ENCODE measurements at places on chromosomes 13 and 19.

- no peak for DNase-seq
Observed at GRCh38 chr19:29881386-29881785, 60.7 kb upstream of the URI1 start.

GRCh38 chr19:42529248-42529764, 1.0 kb upstream of the CEACAM1 start:
- peak; percentile 43 for DNase-seq

DNA sequence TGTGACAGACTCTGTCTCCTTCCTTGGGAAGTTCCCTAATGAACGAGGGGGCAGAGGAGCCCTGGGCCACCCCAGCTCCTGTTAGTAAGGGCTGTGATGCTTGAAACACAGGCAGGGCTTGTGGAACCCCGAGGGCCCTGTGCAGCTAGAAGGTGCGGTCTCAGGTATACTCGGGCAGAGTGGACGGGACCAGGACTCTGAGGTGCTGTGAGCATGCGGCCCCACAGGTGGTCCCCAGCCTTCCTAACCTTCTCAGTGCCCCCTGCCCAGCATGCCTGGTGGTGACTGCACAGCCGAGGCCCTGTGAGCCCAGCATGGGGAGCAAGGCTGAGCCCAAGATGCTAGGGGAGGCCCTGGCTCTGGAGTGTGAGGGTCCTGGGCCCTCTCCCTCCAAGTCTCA, 4.0 kb upstream of the SIGLEC8 start:
- no peak for DNase-seq

DNA sequence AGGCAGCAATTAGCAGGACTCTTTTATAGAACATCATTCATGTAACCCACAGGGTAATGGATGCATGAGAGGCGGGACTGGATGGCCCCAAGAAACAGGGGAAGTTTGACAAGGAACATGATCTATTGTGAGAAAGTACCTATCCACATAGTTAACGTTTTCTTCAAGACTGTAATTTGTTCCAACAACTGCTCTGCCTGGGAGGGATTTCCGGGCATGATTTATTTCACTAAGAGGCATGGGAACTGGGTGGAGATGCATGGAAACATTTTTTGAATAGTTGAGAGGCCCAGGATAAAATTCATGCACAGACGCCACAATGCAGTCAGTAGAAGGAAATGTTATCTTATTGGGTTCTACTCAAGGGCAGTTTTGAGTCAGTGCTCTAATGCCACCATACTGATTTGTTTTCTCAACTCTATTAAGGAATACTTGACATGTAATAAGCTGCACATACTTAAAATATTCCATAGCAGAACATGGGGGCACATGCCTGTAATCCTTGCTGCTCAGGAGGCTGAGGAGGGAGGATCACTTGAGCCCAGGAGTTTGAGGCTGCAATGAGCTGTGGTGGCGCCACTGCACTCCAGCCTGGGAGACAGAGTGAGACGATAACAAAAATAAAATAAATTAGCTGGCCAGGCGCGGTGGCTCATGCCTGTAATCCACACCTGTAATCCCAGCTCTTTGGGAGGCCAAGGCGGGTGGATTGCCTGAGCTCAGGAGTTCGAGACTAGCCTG, 9.9 kb upstream of the ATG4D start:
- no peak for DNase-seq

DNA sequence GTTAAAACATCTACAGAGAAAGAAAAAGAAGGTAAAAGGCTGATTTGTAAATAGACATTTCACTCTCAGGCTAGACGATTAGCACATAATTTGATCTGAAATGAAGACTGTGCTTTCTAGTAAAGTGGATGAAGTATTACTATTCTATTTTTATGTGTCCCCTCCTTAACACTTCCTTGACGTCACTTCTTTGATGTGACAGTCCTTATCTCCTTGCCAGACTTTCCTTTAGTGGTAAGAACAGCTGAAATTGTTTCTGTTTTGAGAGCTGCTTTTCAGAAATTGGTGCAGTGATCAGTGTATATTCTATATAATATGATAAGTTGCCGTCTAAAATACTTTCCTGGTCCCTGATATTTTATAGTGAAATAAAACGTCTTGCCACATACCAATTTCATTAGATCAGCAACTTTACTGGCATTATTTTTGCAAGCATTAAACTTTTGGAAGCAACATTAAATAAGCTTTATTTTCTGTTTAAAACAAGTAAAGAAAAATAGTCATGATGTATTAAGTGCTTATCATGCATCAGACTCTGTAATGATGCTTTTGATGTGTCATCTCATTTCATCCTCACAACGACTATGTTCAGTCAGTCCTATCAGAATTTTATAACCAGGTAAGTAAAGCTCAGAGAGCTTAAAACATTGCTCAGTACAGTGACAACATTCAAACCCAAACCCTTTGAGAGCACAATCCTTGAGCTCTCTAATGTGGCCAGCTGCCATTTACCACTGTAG, 210.3 kb upstream of the PCDH9 start:
- no peak for DNase-seq

DNA sequence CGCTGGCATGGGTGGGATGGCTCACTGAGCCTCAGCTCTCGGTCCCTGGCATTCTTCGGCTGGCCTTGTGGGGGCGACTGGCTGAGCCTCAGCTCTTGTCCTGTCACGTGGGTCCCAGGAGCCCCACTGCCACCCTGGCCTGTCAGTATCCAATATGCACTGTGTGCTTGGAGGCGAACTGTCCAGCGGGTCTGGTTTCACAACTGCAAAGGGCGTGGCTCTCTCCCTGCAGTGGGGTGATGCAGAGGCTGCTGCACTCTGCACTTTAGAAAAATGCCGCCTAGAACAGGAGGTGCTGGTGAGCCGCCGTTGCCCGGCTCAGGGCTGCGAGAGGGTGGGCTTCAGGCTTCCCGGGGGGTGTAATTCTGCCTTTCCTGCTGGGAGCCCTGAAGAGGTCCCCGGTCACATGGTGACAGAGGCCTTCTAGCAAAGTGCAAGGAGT, 17.0 kb upstream of the TMEM255B start:
- DNase-seq: no peak

DNA sequence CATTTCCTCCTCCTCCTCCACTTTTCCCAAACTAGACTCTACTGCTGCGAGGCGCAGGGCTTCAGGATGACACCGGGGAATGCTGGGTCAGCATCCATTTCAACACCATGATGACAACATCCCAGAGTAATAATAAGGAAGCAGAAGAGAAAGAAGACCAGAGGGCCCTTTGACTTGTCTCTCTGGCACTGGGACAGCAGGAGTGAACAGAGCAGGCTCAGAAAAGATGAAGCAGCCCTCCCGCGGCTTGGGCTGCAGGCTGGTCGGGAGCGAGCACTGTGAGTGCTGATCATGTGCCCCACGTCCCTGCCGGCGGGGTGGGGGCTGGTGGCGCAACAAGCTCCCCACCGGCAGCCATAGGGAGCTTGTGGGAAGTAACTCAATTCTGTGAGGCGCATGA, 30.5 kb downstream of the RANBP3 start:
- DNase-seq: no peak

DNA sequence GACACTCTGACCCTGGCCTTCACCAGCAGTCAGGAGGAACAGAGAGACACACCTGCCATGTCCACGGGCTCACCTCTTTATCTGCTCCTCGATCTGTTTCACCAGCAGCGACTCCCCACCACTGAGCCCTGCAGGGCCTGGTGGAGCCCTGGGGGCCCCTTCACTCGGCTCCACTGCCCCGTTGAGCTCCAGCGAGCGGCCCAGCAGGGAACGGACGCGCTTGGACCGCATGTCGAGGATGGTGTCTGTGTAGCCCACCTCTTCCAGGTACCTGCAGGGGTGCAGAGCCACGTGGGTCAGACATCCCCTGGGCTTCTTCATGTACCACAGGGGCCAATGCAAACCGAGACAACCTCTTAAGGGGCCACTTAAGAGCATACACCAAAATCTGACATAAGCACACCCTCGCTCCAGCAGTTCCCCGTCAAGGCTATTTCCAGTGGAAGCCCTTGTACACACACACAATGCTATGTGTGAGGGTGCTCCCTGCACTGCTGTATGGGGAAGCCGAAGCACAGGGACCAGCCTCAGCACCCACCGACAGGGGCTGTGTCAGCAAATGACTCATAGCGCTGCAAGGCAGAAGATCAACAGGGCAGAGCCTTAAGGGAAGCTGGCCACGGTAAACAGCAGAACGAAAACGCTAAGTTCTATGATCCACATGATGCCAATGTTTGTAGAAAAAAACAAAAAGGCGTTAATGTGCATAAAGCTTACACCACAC, 12.7 kb upstream of the FKRP start:
- DNase-seq: no peak

- no peak for DNase-seq
Observed at GRCh38 chr13:74523057-74523456, 388.9 kb upstream of the KLF12 start.

DNA sequence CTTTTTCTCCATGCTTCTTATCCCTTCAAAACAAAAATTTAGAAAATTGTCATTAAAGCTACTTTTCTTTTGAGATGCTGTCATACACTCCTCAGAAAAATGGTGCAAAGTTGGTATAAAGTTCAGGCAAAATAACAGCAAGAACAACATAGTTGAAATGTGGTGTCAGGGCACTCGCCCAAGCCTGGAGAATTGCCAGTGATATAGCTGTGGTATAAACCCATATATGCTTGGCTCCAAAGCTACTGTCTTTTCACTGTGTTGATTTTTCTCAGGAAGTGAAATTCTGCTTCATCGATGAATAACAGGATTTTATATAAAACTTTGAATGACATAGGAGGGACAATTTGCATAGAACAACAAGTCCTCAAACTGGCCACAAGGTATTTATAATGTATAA, 2532.9 kb downstream of the PCDH9 start:
- no peak for DNase-seq

- no peak for DNase-seq
Observed at GRCh38 chr13:27423333-27423732, 1.1 kb upstream of the GTF3A start.

DNA sequence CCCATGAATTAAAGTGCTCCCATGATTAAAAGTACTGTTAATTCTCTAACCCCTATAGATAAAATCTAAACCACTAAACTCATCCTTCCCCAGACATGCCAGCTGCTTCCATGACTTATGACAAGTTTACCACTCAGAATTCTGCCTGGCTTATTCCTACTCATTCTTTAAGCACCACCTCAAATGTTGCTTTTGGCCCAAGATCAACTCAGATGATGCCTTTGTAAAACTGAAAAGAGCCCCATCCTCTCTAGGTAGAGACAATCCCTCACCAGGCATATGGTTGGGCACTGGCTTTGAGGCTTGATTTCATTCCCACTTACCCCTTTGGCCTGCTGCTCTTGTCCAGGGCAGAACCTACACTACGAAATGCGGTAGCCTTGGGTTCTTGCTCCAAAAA, 250.0 kb downstream of the DNAJC15 start:
- no peak for DNase-seq

DNA sequence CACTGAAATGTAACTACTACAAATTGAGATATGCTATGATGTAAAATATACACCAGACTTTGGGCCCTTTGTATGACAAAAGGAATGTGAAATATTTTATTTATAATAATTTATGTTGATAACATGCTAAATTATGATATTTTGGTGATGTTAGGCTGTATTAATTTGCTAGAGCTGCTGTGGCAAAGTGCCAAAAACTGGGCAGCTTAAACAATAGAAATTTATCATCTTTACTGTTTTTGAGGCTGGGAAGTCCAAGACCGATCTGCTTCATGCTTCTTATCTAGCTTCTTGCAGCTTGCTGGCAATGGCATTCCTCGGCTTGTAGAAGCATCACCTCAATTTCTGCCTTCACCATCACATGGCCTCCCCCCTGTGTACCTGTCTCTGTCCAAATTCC, 245.0 kb downstream of the GPC5 start:
- DNase-seq: no peak

GRCh38 chr13:111913761-111914140, 153.2 kb upstream of the SOX1 start:
- no peak for DNase-seq

GRCh38 chr19:41895745-41896580, 13.0 kb downstream of the ARHGEF1 start:
- DNase-seq: no peak

GRCh38 chr13:59424661-59425060, 739.1 kb downstream of the DIAPH3 start:
- DNase-seq: no peak

GRCh38 chr13:33953203-33953602, 135.3 kb downstream of the RFC3 start:
- no peak for DNase-seq

- DNase-seq: no peak
Observed at GRCh38 chr13:70249332-70250064, 141.2 kb upstream of the KLHL1 start.

DNA sequence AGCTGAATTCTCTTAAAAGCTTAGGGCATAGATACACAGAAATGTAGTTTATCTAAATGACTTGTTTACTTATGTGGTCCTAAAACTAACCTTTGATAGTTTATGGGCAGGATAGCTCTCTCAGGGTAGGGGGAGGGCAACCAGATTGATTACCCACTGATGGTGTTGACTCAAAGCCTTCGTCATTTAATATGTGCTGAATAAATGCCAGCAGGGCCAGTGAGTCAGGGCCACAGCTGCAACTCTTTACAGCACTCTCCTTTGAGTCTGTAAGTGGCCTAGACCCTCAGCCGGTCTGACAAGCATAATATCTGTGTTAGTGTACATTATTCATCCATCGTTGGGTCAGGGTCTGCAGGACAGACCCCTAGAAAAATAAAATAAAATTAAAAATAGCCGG, 128.5 kb downstream of the ZNF675 start:
- no peak for DNase-seq

- DNase-seq: no peak
Observed at GRCh38 chr13:97318532-97318931, 96.4 kb downstream of the MBNL2 start.
